NB4 (cell line): ENCODE measurements at places on chromosomes 6 and 20.

DNA sequence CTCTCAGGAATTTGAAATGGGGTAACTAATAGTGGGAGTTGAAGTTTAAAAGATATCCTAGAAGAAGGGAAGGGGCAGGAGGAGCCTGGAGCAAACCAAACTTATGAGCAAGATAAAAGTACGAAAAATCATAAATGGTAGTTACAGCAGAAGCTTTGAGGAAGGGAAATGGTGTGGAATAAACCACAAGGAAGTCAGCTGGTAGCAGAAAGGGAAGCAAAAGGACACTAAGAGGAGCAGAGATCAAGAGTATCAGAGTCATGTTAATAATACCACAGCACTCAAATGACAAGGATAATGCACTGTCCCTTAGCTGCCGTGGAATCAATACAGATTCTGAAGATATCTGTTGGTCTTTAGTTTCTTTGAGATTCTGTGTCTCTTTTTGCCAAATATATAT is 44.9 kb upstream of the CCDC28A start:
- DNase-seq: peak; percentile 49

DNA sequence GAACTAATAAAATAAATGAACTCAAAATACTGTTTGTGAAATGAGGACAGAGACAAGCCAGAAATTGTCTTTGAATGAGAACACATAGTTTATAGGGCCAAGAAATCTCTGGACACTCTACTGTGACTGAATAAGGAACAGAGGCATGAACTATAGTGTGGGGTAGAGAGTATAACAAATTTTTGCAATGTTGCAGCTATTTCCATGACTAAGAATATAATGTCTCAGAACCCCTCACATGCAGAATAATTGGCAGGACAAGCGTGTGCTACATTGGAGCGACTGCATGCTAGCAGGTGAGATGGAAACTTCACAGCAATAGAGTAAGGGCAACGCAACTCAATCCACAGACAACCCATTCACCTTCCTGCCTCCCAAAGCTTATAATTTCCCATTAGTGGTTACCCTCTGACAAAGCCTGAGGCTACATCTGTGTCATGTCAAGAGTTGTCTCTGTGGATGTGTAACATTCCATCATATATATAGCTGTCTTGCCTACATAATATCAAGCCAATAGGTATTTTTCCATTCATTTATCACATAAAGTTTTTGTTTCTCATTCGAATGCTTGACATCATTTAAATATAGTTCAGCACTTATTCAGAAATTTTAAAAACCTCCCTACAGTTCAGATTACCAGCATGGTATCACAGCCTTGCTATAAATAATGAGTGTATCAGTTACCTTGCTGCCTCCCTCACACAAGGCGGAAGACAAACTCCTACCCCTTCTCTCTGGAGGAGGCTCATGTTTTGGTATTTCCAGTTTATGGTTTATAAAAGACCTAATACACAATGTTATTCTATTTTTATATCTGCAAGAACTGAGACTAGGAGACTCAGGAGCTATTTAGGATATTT is 47.9 kb upstream of the ECHDC1 start:
- no peak for DNase-seq

DNA sequence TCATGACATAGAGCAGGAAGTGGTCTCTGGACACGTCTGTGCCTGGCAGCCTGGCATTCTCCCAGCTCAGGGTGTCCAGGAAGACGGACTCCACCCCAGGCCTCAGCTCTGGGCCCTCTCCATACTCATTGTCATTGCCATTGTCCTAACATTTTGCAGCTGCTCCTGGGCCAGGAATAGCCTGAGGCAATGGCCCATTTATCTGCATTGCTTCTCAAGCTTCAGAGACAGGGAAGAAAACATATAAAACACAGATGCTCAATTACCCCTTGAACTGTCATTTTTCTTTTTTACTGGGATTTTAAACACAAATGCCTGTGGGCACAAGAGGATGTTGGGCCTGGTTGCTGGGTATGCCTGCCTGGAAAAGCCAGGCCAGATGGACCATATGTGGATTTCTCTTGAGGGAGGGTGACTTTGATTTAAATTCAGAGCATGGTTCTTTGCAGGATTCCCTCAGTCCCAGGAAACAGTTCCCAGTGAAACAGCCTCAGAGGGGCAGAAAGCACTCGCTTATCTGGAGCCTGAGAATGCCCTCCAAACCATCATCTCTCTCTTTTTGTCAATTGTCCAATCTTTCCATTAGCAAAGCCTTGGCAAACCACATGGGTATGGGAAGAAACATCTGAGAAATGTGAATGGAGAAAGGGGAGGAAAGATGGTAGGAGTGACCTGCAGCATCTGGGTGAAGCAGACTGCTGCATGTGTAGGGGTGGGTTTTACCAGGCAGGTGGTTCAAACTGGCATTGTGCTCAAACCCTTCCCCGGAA is 17.9 kb downstream of the LAMP5 start:
- no peak for DNase-seq

GRCh38 chr6:115570331-115570730 is 490.4 kb downstream of the FRK start:
- no peak for DNase-seq

- no peak for DNase-seq
Measured at GRCh38 chr20:23533161-23533560, 35.1 kb downstream of the CST9L start.

DNA sequence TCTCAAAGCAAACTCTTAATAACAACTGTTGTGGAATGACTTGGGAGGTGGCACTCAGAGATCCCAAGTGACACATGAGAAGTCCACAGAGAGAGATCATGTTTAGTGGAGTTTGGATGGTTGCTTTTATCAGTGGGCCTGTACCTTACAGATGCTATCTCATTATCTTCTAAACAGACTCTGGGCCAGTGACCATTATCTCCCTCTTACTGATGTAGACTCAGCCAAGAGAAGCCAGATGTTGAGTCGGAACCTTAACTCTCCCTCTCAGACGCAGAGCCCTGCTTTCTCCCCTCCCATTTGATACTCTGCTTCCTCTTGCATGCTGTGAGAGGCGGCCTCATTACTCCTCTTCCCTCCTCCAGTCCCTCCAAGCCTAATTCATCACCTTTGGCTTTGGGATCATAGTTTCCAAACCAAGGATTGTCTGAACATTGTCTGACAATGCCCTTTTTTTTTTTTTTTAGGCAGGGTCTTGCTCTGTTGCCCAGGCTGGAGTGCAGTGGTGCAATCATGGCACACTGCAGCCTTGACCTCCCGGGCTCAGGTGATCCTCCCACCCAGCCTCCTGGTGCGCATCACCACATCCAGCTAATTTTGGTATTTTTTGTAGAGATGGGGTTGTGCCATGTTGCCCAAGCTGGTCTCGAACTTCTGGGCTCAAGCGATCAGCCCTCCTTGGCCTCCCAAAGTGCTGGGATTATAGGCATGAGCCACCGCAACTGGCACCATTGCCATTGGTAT is 4.5 kb upstream of the DDR1 start:
- DNase-seq: no peak

GRCh38 chr20:64256282-64256935 is 861 bp downstream of the PCMTD2 start:
- no peak for DNase-seq

DNA sequence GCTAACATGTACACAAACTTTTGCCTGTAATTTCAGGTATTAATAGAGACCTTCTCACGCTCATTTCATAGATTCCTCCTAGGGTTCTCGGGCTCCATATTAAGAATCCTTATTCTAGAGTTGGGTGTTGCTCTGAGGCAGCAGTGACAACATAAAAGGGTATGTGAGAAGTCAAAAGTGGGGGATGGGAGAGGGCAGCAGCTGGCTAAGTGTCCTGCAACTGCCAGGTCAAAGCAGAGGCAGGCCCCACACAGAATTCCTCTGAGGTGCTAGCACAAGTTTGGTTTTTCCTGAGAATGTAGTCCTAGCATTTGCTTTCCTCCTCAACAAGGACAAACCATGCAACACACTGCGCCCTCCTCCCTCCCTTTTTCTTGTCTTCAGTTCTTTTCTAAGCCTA is 4.6 kb downstream of the NSFL1C start:
- DNase-seq: no peak

DNA sequence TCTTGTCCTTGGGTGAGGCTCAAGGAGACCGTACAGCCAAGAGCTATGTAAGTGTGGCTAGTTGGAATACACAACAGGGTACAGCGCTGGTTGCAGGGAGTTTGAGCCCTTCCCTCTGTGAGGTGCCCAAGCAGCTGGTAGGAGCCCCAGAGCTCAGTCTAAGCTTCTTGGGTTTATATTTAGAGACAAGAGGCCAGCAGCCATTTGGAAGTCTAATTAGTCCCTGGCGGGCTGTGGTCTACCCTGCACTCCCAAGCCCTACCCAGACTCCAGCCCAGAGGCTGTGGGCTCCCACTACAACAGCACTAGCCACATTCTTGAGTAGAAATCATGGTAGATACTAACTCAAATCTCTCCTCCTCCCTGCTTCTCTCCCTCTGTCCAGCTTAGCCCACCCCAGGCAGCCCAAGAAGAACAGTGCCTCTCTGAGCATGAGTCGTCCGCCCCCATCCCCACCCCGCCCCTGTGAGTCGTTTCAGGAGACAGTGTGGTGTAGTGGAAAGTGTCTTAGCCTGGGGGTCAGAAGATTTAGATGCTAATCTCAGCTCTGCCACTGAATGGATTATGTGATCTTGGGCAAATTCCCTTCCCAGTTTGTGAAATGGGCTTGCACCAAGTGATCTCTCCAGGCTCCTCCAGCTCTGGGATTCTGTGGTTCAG is 37.8 kb downstream of the EIF2S2 start:
- DNase-seq: no peak

DNA sequence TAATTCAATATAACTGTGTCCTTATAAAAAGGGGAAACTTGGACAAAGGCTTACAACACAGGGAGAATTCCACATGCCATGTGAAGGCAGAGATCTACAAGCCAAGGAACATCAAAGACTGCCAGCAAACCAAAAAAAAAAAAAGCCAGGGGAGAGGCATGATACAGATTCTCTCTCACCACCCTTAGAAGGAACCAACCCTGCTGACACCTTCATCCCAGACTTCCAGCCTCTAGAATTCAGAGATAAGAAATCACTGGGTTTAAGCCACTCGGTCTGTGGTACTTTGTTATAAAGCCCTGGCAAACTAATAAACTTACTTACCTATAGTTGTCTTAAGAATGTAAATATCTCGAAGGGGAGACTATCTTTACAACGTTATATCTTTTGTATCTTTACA is 4.4 kb downstream of the SERINC3 start:
- no peak for DNase-seq

DNA sequence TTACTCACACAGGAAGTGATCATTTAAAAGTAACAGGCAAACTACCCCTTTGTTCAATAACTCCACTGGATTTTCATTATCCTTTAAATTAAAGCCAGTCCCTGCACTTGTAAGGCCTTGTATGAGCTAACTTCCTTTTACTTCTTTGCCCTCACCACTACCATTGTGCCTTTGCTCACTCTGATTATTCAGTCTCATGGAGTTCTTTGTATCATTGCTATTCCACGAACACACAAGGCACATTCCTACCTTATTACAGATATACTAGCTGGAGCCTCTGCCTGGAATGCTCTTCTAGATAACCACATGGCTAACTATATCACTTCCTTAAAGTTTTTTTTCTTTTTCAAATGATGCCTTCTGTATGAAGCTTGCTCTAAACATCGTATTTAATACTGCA is 748.6 kb upstream of the HS3ST5 start:
- no peak for DNase-seq

GRCh38 chr6:136961848-136962247 is 39.7 kb downstream of the SLC35D3 start:
- no peak for DNase-seq

DNA sequence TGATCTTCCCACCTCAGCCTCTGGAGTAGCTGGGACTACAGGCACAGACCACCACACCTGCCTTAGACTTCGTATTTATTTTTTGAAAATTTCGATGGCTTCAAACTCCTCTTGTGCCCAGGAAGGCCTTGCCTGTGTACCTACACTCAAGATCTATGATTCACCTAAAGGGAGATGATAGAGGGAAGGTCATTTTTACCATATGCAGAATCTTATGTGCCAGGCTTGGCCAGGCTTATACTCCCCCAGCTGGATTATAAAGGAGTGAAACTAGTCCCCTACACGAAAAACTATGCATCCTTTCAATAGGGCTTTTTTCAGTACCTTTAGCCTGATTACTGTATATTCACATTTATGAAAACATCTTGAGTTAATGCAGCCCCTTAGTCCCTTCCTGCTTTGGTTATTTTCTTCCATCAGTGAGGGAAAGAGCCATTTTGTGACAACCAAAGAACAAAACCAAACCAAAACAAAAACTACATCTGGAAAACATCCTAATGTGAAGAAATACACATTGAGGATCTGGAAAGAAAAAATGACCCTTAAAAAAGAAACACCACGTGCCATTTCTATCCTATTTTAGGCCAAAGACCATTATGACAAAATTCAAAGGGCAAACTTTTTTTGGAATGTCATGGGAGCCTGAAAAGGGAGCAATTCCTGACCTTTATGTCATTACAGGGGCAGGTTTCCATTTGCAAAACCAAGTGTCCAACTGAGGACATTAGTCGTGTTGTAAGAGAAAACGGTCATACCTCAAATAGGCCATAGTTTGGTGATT is 34.7 kb downstream of the RIPOR2 start:
- DNase-seq: no peak

- DNase-seq: no peak
Measured at GRCh38 chr20:21026951-21027350, 79.2 kb downstream of the LINC00237 start.

GRCh38 chr20:17611290-17611539 is 41.3 kb downstream of the DSTN start:
- DNase-seq: no peak

DNA sequence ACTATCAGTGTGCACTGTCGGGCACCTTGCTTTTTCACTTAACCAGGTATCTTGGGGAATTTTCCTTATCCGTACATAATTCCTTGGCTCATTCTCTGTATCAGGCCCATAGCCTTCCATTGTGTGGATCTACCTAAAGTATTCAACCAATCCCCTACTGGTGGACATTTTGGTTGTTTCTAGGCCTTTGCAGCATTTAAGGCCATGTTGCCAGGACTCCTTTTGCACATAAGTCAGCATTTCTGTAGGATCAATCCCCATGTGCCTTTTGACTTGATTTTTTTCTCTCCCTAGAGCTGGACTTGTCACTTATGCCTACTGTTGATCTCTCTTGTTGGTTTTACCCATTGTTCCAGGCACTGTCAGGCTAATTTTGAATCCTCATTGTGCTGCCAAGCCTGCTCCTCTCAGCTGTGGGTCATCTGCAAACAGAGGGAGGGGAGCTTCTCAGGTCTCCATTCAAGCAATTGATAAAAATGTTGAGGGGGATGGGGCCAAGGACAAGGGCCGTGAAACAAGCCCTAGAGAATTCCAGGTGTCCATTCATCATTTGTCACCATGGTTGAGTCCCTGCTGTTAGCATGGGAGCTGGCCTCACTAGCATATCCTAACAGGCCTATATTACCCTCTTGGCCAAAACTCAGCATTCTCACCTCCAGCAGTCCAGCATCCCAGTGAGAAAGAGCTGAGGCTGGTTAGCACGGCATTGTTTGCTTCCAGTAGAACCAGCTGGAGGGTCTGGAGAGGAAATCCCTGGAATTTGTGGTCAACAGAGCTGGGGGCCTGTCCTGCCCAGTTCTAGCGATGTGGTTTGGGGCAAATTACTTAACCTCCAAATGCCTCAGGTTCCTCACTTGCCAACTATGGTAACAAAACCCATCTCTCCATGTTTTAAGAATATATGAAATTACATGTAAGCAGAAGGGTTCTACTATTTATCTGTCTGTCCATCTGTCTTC is 178.4 kb downstream of the MRPL14 start:
- no peak for DNase-seq
